Stimulated activated CD8-positive, alpha-beta memory T cell treated with anti-CD3 and anti-CD28 coated beads, Interleukin-15, amount 100 ng/mL, for 1 hour (primary cell): ENCODE measurements at places on chromosomes 6 and 20.

DNA sequence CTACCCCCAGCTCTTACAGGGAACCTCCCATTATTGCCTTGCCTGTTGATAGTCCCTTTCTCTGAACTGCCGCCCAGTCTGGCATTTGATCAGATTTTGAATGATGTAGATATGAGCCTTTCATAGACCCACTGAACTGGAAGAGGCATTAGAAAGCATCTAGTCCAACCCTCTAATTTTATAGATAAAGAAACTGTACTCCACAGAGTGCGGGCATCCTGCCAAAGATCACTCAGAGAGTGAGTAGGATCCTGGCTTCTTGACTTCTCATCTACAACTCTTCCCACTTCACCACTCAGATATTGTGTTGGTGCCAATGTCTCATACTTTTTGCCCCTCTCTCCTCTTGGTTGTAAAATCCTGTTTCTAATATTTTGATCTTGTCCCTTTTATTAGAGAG, 179.2 kb upstream of the BMP2 start:
- DNase-seq, result no peak

DNA sequence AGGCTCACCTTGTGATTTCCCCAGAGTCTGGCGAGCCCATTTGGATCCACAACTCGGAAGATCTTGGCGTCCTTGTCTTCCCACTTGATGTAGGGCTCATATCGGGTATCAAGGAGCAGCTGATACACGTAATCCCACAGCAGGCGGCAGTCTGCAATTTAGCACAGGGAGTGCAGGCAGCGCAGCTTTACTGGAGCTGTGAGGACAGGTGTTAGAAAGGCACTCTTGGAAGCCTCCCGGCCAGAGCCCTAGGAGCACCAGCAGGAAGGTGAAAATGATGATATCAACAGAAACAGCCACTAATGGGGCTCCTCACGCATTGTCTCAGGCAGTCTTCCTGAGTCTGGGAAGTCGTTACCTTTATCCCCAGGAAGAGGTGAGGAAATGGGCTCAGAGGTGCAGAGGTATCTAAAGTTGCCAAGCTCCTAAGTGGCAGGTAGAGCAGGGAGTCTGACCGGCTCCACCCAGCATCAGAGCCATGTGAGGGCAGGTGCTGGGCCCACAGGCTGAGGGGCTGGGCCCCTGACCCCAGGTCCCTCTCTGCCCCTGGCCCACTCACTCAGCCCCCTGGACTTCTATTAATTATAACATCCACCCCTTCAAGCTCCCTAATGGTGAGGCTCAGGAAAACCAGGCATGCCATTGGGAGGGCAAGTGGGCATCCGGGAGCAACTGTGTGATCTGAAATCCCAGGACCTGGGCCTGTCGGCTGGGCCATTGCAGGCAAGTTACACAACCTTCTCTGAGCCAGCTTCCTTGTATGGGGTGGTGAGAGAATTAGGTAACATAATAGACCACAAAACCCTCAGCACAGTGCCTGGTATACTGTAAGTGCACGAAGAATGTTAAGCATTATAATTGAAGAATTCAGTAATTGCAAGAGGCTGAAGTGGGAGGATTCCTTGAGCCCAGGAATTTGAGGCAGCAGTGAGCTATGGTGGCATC, 18.3 kb downstream of the ETV7 start:
- DNase-seq, result no peak

DNA sequence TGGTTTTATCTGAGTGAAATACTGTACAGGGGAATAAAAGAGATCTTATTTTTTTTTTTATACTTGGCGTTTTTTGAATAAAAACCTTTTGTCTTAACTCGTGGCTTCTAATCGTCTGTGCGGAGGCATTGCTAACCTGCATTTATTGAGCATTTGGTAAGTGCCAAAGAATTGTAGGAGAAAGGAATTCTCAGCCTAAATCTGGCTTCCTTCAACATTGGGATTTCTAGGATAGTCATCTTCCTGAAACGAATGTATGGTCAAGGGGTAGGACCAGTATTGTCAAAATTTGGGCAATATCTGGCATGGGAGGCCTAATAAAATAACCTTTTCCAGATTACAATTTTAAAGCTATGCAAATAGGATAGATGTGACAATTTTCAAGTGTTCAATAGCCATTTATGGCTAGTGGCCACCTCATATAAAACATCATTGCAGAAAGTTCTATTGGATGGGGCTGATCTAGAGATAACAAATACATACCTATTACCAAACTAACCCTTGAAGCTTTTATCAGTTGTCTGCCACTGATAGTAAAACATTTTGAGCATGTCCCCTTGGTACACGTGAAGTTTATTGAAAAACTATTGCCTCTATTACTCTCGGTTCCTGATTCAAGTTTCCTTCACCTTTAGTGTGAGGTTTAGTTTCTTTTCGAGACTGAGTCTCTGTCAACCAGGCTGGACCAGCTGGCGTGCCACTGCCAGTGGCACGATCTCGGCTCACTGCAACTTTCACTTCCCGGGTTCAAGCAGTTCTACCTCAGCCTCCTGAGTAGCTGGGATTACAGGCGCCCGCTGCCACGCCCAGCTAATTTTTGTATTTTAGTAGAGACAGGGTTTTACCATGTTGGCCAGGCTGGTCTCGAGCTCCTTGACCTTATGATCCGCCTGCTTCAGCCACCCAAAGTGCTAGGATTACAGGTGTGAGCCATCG, 5.6 kb downstream of the PIM1 start:
- DNase-seq, result no peak

DNA sequence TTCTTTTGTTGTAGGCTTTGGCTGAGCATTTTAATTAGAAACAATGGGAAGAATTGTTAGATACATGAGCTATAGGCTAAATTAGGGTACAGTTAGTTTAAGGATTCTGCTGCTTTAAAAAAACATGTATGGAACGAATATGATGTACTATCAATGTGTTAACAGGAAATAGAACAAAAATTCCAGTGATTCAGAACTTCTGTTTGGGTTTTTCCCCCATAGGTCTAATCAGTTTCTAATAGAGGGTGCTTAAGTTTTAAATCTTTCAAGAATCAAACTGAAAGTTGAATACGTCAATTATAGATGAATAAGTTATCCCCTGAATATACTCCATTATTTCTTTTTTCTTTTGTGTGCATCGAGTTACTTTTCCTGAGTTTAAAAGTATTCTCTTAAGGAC, 1.9 kb downstream of the TAB2 start:
- no peak for DNase-seq

DNA sequence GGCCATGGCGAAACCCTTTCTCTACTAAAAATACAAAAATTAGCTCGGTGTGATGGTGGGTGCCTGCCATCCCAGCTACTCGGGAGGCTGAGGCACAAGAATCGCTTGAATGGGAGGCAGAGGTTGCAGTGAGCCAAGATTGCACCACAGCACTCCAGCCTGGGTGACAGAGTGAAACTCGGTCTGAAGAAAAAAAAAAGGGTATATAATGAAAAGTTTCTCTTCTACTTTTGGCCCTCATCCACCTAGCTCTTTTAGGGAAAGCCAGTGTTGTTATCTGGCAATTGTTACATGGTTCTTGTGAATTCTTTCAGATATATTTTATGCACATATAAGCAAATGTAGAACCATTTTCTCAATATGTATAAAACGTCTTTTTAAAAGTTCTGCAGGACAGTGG, 19.0 kb downstream of the KIF3B start:
- no peak for DNase-seq
